ENCODE measurements at places on chromosomes 6 and 20.
A peak's percentile ranks its signal among the peaks of the same experiment; 100 is the strongest.

DNA sequence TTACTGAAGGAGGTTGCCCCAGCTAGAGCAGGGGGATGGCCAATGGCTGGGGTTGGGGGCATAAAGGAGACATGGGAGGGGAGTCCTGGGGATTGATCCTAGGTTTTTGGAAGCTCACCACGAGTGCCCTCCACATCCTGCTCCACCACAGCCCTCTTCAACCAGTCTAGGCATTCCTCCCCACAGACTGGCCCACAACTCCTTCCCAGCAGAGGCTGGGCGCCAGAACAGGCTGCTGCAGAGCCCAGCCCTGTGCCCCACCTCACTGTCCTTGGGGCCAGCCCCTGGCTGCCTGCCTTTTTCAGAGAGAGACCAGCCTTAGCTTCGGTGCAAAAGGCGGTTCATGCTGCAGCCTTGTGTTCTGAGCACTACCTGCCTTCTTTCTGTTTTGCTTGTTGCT is 16.4 kb downstream of the RPP40 start:
- DNase-seq = no peak

GRCh38 chr20:58312836-58313235 is 3.3 kb downstream of the RAB22A start:
- DNase-seq = no peak

DNA sequence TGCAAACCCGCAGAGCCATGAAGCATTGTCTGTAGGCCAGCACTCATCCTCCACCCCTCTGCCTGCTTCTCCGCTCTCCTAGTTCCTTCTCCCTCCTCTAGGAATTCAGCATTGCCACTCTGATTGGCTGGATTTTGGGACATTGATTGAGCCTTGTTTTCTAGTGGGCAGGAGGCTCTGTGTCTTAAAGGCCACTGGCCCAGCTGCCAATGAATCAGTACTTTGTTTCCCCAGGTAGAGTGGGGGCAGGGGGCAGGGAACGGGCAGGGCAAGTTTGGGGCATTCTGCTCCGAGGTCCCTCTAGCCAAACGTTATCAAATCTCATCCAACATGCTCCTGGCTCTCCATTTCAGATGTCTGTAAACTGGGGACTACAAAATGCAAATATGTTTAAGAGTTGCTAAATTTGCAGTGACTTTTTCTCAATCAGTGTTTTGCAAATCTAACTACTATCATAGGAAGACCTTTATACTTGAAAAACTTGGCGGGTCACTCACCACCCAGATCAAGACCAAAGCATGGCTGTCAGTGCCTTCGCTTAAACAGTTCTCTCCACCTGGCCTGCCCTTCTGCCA is 10.4 kb upstream of the BPI start:
- peak; percentile 49 for DNase-seq

DNA sequence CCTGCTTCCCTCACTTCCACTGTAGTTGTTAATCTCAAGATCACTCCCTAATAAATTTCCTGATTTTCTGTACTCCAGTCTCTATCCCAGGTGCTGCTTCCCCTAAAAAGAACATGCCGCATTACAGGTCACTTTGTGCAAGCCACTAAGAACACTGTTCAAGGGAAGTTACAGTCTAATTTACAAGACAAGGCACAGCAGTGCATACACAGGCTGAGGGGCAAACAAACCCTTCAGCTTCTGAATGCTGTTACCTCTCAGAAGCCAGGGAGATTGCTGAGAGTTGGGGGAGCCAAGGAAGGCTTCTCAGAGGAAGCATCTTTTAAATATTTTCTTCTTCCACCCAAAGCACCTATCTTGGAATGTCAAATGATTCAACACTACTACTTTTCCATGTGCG is 445.3 kb upstream of the FLRT3 start:
- no peak for DNase-seq

GRCh38 chr20:24739746-24740145 is 209.3 kb upstream of the CST7 start:
- no peak for DNase-seq

GRCh38 chr20:3245156-3245555 is 6.2 kb upstream of the SLC4A11 start:
- no peak for DNase-seq

GRCh38 chr6:110246900-110247546 is 66.8 kb downstream of the CDC40 start:
- DNase-seq = no peak

- no peak for DNase-seq
Observed at GRCh38 chr6:145699462-145699861, 35.9 kb downstream of the EPM2A start.

DNA sequence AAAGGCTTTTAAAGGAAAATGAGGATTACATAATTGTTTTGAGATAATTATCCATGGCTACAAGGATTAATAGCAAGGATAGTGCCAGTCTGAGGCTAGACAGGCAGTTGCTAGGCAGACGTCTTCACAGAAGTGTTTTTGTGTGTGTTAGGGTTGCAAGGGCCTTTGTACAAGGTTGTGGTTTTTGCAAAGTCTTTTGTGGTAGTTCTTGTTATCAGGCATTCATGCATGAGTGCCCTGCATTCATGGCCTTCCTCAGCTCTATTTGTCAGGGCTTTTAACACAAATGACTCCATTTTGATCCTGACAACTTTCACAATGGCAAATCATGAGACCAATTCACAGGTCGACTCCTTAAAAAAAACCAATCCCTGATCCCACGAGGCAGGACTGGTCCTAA is 68.1 kb upstream of the TXNDC5 start:
- no peak for DNase-seq

DNA sequence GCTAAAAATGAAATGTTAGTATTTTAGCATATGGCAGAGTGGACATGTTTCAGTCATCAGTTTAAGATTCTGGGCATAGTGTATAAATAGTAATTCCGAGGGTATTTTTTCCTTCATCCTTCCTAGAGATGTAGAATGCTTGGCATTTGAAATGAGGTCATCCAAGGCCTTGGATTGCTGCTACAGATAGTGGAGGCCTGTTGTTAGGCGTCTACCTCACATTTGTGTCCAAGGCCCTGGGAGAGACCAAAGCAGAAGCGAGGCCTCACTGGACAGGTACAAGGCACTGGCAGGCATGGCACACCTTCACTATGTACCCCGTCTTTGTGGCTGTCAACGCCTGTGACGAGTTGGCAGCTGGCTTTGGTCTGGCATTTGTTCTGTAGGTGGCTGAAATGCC is 58.0 kb downstream of the DTD1 start:
- no peak for DNase-seq

DNA sequence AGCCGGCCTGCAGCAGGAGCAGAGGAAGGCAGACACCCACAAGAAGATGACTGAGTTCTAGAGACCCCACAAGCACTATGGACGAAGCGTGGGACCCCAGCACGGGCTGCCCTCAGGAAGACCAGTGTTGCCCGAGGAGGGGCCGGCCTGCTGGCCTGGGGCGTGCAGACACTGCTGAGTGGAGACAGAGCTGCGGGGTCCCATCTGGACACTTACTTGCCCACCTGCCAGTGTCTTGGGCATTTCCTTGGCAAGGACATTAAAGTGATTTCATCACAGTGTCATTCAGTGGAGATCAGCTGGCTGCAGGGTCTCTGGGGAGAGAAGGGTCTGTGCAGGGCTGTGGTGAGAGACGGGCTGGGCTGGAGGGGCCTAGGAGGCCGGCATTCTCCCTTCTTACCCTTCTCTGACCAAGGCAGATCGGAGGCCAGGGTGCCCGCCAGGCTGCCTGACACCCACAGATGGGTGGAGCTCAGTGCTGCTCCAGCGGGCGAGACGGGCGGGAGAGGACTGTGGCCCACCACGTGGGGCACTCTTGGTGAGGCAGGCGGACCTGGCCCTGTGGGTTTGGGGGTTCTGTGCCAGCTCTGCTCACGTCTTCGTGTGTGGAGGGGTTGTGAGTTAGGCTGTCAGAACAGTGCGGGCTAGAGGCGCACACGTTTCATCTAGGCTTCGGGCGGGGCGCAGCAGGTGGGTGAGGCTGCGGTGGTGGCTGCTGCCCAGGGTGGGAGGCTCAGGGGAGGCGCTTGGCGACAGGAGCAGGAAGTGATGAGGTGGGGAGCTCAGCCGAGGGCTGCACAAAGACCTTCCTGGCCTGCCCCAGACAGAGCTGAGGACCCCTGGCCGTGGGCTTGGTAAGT is at the start of gene LIME1:
Gene LIME1 (plus strand): TSS at position 806 of the 860 bp plus-strand sequence. CDS start 886 bp downstream, outside the sequence.
- DNase-seq = peak; percentile 33

DNA sequence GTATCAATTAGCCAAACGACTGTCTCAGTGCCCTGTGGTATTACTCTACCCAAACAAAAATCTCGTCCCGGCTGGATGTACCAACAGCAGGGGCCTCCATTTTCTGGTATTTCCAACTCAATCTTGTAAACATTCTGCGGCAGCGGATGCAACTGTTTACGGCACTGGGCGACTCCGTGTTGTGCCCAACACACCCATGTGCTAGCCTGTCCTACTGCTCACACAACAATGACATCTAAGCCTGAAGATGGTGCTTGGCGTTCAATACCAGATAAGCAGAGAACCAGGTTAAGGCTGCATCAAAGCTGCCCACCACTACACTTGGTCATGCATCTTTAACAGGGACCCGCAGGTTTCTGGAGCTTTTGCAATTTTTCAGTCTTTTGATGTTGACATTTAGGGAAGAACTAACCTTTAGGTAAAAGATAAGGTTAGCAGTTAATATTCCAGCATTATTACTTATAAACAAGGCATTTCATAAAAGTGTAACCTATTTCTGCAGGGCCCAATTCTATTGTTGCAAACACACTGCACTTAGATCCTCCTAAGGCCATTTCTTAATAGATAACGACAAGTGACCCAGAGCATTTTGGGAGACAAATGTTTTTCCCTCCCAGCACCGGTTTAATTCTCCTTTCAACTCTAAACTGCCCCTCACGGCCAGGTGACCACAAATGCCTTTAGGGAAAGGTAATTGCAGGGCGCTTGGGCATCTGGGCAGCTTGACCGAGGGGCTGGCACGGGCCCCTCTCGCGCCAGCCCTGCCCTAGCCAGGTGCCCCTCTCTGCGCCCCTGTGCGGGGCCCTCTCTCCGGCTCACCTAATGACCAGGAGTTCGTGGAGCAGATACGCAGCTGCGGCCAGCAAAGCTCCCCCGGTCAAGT is 945 bp downstream of the FAXC start:
- DNase-seq = no peak

GRCh38 chr20:41406353-41406752 is 39.7 kb upstream of the EMILIN3 start:
- no peak for DNase-seq

DNA sequence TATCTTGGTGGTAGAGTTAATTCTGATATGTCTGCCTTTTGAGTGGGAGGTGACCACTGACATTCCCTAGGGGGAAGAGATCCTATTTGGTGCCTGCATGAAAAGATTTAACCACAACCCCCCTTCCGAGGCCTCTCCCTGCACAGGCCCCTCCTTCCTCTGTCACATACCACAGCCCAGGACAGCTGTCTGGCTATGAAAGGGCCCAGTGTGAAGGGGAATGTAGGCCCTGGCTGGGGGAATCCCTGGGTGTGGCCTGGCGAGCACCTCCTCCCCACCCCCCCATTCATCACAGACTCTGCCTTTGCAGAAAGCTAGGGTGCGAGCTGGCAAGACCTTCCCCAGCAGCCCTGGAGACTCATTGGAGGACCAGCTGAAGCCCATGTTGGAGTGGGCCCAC is 27.4 kb upstream of the MAPRE1 start:
- no peak for DNase-seq

GRCh38 chr20:50073500-50073899 is 39.5 kb downstream of the UBE2V1 start:
- no peak for DNase-seq

GRCh38 chr6:145823328-145823944 is 8.8 kb upstream of the FBXO30 start:
- DNase-seq = no peak

- no peak for DNase-seq
Observed at GRCh38 chr20:63196768-63197470, 19.0 kb downstream of the YTHDF1 start.

DNA sequence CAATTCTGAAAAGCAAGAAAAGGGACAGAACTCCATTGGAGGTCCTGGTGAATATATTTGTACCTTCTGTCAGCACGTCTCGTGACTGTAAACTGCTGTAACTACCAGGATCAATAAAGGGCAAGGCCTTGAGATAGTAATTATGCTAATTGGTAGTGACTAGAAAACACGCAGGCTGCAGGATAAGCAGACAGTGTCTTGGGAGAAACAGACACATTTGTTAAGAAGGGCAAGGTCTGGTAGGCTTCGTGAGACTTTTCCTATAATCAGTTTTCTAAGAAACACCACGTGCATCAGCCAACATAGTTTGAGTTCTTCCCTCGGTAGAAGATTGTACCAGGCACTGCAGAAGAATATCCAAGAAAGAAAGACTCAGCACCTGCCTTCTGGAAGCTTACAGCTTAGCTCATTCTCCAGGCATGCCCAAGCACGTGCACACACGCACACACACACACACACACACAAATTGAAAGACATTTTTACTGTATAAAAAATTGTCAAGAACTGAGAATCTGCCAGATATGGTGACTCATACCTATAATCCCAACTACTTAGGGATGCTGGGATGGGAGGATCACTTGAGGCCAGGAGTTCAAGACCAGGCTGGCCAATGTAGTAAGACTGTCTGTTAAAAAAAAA is 167.0 kb upstream of the SASH1 start:
- DNase-seq = no peak
